ENCODE measurements at places on chromosomes 11 and 22. TPM values are rescaled to one million over a fixed set of nuclear protein-coding genes. Genes with fewer than 3 reads are reported as not detected.

GRCh38 chr22:17772249-17772957 lies 1.9 kb downstream of the BID start:
- DNase-seq = no peak

DNA sequence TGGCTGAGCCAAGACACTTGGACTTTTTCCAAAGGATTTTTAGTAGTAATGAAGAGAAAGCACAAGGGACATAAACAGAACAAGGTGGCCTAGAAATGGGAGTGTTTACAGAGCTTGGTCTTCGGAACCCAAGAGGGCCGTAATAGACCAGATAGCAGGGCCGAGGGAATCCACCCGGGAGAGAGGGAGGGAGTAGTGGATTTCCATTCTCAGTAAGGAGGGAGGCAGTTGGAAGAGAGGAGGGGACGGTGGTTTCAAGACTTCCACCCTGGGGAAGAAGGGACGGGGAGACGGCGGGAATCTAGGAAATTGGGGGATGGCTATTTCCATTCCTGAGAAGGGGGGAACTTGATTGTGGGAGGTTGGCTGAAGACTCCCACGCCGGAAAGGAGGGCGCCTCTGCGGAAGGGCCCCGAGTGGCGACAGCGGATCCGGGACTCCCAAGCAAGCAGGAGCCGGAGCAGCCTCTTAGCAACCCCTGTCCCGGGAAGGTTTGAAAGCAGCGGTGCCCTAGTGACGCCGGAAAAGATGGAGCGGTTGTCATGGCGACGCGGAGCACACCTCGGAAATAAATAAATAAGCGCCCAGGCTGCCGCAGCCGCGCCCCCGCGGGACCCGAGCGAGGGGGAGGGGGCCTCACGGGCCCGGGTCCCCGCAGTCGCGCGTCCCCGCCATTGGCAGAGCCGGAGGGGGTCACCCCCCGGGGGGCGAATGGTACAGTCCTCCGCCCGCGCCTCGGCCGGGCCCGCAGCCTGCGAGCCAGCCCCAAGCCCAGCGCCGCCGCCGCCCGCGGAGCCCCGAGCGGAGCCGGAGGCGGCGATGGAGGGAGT lies 31.6 kb downstream of the EIF3F start:
- peak; percentile 46 for DNase-seq

DNA sequence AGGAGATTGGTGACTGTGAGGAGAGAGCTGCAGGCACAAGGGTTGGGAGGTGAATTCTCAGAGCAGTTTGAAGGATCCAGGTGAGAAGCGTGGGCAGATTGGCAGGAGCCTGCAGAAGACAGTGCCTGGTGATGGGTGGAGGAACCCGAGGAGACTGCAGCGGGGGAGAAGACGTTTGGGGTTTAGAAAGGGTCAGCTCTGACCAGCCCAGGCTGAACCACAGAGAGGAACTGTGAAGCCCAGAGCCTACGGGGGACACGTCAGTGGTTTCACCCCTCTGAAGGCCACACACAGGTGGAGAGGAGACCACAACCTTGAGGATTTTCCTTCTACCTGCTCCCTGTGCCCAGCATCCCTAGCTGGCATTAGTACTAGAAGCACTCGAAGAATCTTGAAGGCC lies 154.8 kb upstream of the TBCEL start:
- DNase-seq = no peak

GRCh38 chr11:71327156-71328085 lies 75.0 kb upstream of the SHANK2 start:
- no peak for DNase-seq

DNA sequence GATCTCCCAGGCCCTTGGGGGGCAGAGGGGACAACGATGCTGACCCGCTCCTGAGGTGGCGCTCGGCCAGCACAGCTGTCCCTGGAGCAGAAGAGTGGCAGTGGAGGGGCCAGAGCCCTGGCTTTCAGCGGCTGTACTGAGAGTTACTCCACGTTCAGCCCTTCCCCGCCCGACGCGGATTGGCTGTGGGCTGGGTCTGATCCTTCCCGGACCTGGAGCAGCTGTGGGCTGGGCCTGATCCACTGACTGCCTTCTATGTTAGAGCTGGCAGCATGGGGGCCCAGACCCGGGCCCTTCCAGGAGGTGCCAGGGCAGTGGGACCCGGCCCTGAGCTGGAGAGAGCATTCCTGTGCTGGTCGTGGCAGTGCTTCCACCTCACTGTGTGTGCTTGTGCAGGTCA lies 27.8 kb downstream of the YWHAH start:
- DNase-seq = no peak

GRCh38 chr11:45102361-45102809 lies 44.1 kb upstream of the PRDM11 start:
- no peak for DNase-seq

DNA sequence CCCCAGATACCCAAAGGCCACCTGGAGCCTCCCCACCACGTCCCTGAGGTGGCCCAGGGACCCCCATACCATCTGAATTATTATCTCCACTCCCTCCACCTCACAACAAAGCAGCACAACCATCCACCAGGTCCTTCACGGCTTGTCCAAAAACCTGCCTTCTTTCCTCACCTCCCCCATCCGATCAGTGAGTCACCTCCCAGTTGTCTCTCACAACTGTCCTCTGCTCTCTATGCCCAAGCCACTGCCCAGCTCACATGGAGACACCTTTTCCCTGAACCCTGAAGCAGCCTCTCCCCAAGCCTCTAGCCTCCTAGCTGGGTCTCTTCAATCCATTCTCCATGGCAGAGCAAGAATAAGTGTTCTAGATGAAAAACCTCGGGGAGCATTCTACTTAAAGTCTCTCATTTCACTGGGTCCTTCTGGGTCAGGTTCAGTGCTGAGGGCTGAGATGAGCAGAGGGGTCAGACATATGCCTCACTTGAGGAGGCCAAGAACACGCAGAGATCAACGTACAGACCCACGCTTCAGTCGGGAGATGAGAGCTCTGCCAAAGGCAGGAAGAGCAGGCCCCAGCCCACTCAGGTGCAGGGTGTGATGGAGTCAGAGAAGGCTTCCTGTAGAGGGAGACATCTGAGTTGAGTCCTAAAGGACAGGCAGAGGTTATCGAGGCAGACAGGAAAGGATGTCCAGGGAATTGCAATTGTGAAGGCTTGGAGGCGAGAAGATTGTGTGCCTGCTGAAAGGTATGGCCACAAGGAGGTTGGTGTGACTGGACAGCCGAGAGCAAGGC lies 74.7 kb downstream of the PDE2A start:
- DNase-seq = no peak

- no peak for DNase-seq
Measured at GRCh38 chr11:116427903-116428637, 344.7 kb downstream of the BUD13 start.

- no peak for DNase-seq
Measured at GRCh38 chr22:23500508-23501260, 79.4 kb downstream of the IGLL1 start.

GRCh38 chr11:66322732-66323427 lies 6.0 kb upstream of the CD248 start:
- no peak for DNase-seq

GRCh38 chr11:125954123-125954944 lies 8.5 kb downstream of the VSIG10L2 start:
- DNase-seq = no peak

DNA sequence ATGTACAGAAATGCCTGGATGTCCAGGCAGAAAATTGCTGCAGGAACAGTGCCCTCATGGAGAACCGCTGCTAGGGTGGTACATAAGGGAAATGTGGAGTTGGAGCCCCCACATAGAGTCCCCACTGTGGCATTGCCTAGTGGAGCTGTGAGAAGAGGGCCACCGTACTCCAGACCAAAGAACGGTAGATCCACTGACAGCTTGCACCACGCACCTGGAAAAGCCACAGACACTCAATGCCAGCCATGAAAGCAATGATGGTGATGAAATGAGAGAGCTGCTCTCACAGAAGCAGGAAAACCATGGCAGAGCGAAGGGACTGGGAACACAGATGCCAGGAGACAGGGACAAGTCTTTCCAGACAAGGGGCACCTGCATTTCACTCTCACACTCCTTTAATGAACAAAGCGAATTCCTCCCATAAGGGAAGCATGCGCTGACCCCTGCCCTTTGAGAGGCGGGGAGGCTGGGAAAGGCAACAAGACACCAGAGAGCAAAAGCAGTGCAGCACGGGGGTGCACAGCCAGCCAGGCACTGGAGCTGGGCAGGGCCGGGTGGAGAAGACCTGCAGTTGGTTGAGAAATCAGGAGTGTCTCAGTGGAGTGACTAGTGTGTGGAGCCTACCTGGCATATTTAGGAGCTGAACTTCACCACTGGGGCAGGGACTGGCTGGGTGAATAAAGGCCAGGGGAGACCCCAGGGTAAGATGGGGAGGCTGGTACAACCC lies 1025.2 kb downstream of the TBC1D22A start:
- no peak for DNase-seq

DNA sequence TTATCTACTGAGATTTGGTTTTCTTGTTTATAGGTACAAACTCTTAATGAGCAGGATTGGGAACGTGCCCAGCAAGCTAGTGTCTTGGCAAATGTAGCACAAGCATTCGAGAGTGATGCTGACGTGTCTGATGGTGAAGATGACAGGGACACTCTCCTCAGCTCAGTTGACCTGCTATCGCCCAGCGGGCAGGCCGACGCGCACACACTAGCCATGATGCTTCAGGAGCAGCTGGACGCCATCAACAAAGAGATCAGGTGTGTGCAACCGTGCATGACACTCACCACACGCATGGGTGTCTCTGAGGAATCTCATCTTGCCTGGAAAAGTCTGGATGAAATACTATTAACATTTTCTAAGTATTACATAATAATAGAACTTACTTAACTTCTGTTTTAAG lies 54.7 kb upstream of the CTTN start:
- DNase-seq = no peak

GRCh38 chr11:58775066-58775708 lies 43.4 kb upstream of the GLYAT start:
- DNase-seq = no peak

DNA sequence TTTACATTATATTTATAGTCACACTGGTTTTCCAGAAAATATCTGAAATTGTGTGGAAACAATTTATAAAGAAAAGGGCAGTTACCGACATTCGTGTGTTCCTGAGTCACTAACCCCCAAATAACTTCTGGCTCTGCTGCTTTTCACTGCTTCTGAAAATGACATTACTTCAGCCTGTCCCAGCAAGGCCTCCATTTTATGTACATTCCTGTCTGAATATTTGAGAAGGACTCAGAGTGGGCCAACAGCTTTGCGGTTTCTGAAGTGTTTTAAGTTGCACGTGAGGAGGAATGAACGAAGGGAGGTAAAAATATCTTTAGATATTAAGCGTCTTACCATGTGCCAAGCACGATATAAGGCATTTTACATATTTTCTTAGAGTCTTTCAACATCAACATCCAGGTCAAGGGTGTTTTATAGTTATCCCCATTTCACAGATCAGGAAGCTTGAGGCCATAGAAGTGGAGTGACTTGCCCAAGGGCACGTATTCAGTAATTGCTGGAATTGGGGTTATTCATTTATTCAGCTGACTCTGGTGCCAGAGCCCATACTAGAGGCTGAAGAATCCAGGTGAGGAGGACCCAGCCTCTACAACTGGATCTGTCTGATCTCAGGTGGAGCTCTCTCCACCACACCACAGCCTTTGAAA lies 30.8 kb upstream of the WNT11 start:
- DNase-seq = no peak

- DNase-seq = no peak
Measured at GRCh38 chr11:34613552-34614056, 7.3 kb upstream of the EHF start.

DNA sequence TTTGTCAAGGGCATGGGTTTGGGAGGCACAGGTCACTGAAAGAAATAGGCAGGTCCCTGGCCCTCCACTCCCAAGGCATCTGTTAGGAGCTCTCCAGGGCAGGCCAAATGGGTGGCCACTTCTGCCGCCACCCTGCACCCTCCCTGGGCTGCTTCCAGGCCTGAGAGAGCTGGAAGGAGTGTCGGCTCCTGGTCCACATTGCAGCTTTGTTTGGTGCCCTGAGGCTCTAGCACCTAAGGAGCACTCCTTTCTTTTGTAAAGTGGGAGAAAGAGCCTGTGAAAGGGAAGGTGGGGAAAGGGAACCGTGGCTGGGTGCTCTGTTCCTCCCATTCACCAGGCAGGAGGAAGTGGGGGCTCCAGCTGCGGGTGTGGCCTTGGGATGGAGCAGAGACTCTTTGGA lies 12.3 kb upstream of the FGF4 start:
- DNase-seq = no peak

Gene MAJIN
- not detected for total RNA-seq

Gene RFPL1
- 0.63 TPM for total RNA-seq

Gene YAP1
- total RNA-seq = 193 TPM

Gene SCGB1A1
- not detected for total RNA-seq

Gene KRTAP5-9
- 0.62 TPM for total RNA-seq

Gene SMC1B
- total RNA-seq = not detected

Gene CSKMT
- 20.6 TPM for total RNA-seq

Gene ART1
- not detected for total RNA-seq

Gene PLEKHA7
- 23.9 TPM for total RNA-seq

Gene KCNQ1
- 8.4 TPM for total RNA-seq

Gene FHIP1B
- 47.0 TPM for total RNA-seq

Gene KCTD14
- total RNA-seq = 5.4 TPM

Data from mesothelial cell of epicardium (in vitro differentiated cells).